ENCODE measurements at places on chromosomes 2 and 18.

- DNase-seq = no peak
These were observed 83.5 kb upstream of the CPO start for GRCh38 chr2:206855585-206856433.

- DNase-seq = no peak
These were observed 136.8 kb upstream of the EPHA4 start for GRCh38 chr2:221708902-221709301.

DNA sequence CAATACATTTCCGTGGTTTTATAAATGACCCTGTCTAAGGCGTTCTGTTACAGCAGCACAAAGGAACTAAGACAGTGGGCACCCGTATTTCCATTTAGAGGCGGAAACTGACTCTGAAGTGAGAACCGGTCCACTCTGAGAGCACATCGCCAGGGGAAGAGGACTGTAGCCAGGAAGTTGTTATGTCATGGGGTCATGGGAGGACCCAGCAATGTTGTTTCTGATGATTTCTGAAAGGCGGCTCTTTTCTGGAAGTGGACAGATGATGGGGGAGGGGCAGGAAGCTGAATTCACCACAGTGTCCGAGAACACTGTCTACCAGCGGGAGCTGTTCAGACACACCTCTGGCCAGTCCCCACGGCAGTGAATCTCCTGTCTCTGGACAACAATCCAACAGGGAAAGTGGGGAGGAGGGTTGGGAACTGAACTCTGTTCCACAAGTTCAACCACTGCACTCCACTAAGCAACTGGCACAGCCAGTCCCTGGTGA lies 2.1 kb upstream of the LRRFIP1 start:
- DNase-seq = no peak

GRCh38 chr2:38500283-38500634 lies 102.5 kb downstream of the HNRNPLL start:
- DNase-seq = no peak

- no peak for DNase-seq
These were observed 36.7 kb downstream of the RMC1 start for GRCh38 chr18:23539911-23540525.

GRCh38 chr2:99256677-99257076 lies 1.2 kb upstream of the LYG2 start:
- DNase-seq = no peak

DNA sequence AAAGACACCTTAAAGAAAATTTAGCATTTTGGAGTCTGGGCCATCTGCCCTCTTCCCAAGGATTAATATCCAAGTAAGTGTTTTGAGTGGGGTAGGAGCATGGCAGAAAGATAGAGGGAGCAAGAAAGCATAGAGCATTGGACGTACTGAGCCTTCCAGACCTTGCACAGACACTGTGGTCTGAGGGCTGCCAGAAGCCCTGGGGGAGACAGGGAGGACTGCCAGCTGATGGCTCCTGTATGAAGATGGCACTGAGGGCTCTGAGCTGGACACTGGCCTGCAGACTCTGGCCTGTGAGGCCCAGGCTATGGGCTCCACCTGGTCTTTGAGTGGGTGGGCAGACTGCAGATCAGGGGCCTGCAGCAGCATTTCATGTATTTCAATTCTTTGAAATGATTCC lies 2.9 kb upstream of the PKDCC start:
- no peak for DNase-seq

DNA sequence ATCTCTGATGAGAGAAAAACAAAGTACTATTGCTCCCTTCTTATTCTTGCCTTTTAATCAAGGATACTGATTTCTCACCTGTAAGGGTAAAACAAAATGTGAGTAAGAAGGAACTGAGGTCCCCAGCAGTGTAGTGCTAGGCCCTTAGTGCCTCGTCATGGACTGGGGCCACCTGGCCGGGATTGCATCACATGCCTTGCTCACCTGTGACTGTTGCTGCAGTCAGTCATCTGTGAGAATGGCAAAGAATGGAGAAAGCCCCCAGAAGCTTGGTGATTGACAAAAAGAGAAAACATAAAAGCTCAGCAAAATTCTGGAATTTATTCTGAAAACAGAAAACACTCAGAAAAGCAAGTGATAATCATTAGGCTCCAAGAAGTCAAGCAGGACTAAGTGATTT lies 63.4 kb downstream of the SPATS2L start:
- no peak for DNase-seq

GRCh38 chr2:106362789-106363188 lies 105.4 kb downstream of the RGPD3 start:
- no peak for DNase-seq
